ENCODE measurements at places on chromosomes 16 and 17. TPM values are rescaled to one million over a fixed set of nuclear protein-coding genes. Genes with fewer than 3 reads are reported as not detected.

The KCNJ2 gene
- 15.5 TPM for total RNA-seq

The SLC25A39 gene
- total RNA-seq: 46.1 TPM

The MFSD6L gene
- total RNA-seq: not detected

The SOCS3 gene
- total RNA-seq: 4.8 TPM

The PYDC1 gene
- 0.92 TPM for total RNA-seq

The KCNH4 gene
- total RNA-seq: 1.8 TPM

The G6PC1 gene
- total RNA-seq: under 0.01 TPM

The TBC1D26 gene
- 0.23 TPM for total RNA-seq

The GLIS2 gene
- 5.8 TPM for total RNA-seq

The TMC5 gene
- total RNA-seq: 0.69 TPM

The DNASE1L2 gene
- total RNA-seq: 2.8 TPM

The DHRS7C gene
- total RNA-seq: not detected

The GNAO1 gene
- 155 TPM for total RNA-seq

The TPPP3 gene
- 36.2 TPM for total RNA-seq

The HOXB13 gene
- total RNA-seq: not detected

The MATCAP1 gene
- total RNA-seq: 58.8 TPM

The PYY gene
- total RNA-seq: not detected

The BCL6B gene
- total RNA-seq: 3.0 TPM

The COQ9 gene
- total RNA-seq: 36.4 TPM

The EPN3 gene
- 0.23 TPM for total RNA-seq

The NOXO1 gene
- 1.2 TPM for total RNA-seq

The HIGD1B gene
- 4.8 TPM for total RNA-seq

The FBXL16 gene
- 10.8 TPM for total RNA-seq

The MNT gene
- total RNA-seq: 12.2 TPM

The KRTAP4-6 gene
- total RNA-seq: not detected

The TRAP1 gene
- 75.2 TPM for total RNA-seq

The SDK2 gene
- total RNA-seq: 8.8 TPM

The CACNG3 gene
- 2.5 TPM for total RNA-seq

The ANKRD11 gene
- total RNA-seq: 36.0 TPM

The CD79B gene
- total RNA-seq: 0.92 TPM

The KRT16 gene
- not detected for total RNA-seq

The HS3ST3B1 gene
- 1.8 TPM for total RNA-seq

The VAT1L gene
- total RNA-seq: 89.0 TPM

The EVPLL gene
- 0.69 TPM for total RNA-seq

The CD300LF gene
- 0.46 TPM for total RNA-seq

The GRIN2C gene
- total RNA-seq: 1.2 TPM

The CDT1 gene
- 7.8 TPM for total RNA-seq

The EIF4A3 gene
- total RNA-seq: 53.1 TPM

The IL34 gene
- total RNA-seq: 8.5 TPM

The MSRB1 gene
- 6.7 TPM for total RNA-seq

The ZNF423 gene
- 30.9 TPM for total RNA-seq

The ADAD2 gene
- total RNA-seq: 0.23 TPM

The EXOSC6 gene
- total RNA-seq: 81.0 TPM

The DNAAF1 gene
- total RNA-seq: 6.5 TPM

The MYBBP1A gene
- total RNA-seq: 39.0 TPM

The ACSM5 gene
- 1.8 TPM for total RNA-seq

The ADGRG3 gene
- total RNA-seq: 0.23 TPM

The ZACN gene
- not detected for total RNA-seq

Data from diencephalon (tissue), 1 donor.